ENCODE measurements at places on chromosomes 7 and 10.

GRCh38 chr7:116665332-116665996 is 6.5 kb upstream of the MET start:
- DNase-seq: no peak

GRCh38 chr10:3700531-3701076 is 84.4 kb downstream of the KLF6 start:
- DNase-seq: no peak

DNA sequence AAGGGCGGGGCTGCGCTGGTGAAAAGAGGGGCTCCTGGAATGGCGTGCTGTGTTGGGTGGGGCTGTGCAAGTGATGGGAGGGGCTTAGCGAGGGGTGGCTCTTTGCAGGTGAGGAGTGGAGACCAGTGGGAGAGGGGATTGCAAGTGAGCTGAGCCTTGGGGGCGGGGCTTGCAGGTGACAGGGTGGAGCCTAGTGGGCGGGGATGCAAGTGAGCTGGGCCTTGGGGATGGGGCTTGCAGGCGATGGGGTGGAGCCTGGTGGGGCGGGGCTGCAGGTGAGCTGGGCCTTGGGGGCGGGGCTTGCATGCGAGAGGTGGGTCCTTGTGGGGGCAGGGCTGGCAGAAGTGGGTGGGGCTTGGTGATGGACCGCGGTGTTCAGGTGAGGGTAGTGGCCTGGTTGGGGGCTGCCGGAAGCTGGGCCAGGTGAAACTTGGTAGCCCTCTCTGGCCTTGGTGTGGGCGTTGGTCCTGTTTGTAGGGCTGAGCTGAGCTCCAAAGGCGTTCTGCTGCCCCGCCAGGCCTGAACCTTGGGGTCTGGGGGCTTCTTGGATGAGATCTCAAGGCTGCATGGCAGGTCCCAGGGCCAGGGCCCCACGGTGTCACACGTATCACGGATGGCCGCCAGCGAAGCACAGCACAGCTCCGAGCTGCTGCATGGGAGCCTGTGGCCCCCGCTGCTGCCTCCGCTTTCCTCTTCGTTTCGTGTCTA is 743 bp upstream of the PITRM1 start:
- DNase-seq: peak; percentile 94

GRCh38 chr7:45367026-45367425 is 207.1 kb upstream of the ADCY1 start:
- DNase-seq: no peak

GRCh38 chr10:34109495-34109894 is 705.6 kb downstream of the PARD3 start:
- DNase-seq: no peak

DNA sequence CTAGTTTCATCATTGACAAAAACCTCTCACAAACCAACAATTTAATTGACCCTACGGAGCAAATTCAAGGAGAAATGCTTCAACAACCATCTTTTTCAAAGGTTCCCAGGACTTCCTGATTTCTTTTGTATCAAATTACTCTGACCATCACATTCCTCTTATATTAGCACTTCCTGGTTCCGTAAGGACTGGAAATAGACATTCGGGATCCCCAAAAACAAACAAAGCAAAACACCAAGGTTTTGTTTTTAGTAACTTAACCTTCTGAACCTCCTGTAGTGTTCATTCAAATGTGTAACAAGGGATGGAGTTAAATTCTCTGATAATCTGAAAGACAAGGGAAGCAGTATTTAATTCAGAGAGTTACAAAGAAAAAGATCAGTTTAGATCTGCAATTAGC is 387.6 kb upstream of the NRP1 start:
- DNase-seq: no peak

DNA sequence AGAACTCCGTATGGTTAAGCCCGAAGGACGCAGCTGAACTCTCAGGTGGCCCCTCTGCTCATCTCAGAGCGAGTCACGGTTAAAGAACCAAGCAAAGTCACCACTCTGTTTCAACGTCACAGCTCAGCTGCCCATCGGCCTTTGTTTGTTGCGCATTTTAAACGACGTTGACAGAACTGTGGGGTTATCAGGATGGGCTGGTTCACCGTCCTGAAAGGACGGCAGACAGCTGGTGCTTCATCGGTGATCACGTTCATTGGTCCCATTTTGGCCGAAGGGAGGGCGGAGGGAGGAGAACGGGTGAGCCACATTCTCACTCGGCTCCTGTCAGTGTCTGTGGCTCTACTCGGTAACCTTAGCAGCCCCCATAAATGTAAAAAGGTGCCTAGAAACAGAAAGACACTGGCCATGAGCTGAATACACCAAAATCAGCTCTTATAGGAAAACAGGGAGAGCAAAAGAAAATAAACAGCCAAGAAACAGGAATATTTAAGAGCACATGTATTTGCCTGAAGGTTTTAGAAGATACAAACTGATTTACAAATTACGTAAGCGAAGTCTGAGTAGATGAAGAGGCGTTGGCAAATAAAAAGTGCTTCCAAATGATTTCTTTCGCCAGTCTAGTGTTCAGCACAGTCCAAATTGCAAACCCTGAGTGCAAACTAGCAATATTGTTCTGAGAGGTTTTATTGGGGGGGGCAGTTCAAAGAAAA is 8.4 kb downstream of the PRKAG2 start:
- no peak for DNase-seq

DNA sequence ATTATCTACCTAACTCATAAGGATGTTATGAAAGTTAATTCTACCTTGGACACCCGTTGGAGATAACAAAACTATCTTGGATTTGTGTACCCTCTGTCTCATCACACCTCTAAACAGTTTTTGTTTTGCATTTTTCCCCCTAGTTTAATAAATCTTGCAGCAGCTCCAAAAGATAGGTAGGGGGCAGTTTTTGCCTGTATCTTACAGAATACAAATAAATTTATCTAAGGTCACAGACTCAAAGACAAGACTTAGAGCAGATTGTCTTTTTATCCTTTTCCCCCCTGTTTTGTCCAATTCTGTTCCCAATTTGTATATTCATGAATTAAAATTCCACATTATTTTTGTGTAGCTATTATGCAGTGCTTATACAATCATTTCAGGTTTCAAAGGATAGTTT is 5.0 kb upstream of the SORCS1 start:
- DNase-seq: no peak

DNA sequence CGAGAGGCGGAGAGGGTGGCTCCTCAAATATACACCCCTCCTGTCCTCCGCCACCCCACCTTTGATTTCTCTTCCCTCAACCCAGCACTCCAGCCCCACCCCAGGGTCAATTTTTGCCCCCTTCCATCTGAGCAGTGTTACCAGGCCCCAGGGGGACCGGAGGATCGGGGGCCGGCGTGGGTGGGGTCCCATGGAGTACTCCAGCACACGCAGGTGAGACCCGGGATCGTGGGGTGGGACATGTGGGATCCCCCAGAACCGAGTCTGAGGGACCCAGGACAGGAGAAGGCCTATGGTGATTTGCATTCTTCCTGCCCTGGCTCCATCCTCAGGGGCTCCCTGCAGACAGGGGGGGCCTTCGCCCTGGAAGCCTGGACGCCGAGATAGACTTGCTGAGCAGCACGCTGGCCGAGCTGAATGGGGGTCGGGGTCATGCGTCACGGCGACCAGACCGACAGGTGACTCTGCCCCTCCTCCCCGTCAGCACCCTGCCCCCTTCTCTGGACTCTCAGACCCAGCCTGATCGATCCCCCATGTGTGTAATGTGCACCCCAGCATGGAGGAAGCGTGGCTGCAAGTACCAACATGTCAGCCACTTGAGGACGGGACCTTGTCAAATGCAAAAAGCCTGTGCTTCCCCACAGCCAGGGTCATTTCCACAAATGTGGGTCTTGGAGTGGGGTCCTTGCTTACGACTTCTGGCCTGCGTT is 744 bp downstream of the TRIP6 start:
- no peak for DNase-seq

- DNase-seq: no peak
Observed at GRCh38 chr7:64997927-64998391, 7.1 kb upstream of the ZNF117 start.

GRCh38 chr10:408236-408635 is 273.0 kb downstream of the ZMYND11 start:
- DNase-seq: no peak

DNA sequence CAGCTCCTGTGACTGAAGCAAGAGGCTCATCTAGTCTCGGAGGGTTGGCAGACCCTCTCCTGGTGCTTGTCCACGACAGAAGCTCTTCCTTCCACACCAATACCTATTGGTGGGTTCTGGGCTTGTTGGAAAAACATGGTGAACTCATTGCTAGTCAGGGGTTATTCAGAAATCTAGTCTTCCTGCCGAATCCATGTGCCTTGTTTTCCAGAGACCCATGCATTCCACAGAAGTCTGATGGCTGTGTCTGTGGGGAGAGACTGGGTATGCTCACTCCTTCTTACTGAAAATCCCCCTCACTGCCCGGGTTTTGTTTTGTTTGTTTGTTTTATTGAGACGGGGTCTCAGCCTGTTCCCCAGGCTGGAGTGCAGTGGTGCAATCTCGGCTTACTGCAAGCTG is 138.3 kb downstream of the DNAJB6 start:
- DNase-seq: no peak

DNA sequence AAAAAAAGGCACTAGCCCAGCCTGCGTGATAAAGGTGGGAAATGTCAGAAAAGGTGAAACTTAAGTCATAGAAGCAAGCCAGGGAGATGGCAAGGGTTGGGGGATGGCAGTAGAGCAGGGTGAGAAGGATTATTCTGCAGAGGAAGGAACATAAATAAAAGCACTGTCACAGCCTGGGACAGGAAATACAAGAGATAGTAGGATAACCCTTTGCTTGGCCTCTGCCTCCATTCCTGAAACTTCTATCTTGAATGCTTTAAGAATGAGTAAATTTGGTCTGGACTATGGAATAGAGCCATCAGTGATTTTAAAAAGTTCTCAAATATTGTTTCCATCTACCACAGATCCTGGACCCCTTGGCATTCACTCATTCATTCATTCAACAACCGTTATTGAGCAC is 50.0 kb downstream of the ABCC2 start:
- no peak for DNase-seq

DNA sequence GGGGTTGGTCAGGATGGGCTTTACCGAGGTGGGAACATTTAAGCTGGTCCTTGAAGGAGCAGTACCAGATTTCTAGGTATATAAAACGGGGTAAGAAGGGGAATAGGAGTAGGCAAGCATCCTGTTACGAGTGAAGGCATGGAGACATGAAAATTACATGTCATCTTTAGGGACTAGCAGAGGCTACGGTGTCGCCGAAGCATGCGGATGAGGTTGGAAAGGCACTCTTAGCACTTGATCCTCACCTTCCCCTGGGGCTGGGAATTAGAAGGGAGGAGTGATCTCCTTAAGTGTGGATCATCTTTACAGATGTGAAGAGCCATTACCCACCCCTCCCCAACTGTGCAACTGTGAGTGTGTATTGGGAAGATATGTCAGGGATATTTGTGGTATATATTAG is 13.8 kb upstream of the ZRANB1 start:
- no peak for DNase-seq

GRCh38 chr7:106101726-106102125 is 10.4 kb downstream of the SYPL1 start:
- no peak for DNase-seq

GRCh38 chr10:112585960-112586359 is 138.9 kb downstream of the VTI1A start:
- no peak for DNase-seq

GRCh38 chr10:80487791-80488538 is 33.9 kb downstream of the TSPAN14 start:
- DNase-seq: no peak

- DNase-seq: no peak
Observed at GRCh38 chr10:66877361-66877760, 48.5 kb upstream of the LRRTM3 start.

- no peak for DNase-seq
Observed at GRCh38 chr10:34811968-34812514, 3.1 kb downstream of the PARD3 start.

GRCh38 chr10:25820874-25821273 is 113.2 kb upstream of the MYO3A start:
- DNase-seq: no peak

DNA sequence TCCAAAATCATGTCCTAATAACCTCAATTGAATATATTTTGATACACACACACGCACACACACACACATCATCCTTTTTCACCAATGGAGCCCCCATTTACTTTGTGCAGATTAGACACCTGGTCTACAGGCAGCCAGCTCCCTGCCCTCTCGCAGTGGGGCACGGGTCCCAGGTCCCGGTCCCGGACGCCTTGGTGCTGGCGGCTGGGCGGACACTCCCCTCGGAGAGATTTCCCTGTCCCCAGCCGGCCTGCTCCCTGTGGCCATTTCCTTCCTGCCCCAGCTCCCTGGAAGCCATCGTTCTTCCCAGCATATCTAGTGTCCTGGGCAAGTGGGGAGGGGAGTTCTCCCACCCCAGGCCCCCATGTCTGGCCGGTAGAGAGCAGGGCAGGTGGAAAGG is 14.6 kb downstream of the DPY19L1 start:
- no peak for DNase-seq

DNA sequence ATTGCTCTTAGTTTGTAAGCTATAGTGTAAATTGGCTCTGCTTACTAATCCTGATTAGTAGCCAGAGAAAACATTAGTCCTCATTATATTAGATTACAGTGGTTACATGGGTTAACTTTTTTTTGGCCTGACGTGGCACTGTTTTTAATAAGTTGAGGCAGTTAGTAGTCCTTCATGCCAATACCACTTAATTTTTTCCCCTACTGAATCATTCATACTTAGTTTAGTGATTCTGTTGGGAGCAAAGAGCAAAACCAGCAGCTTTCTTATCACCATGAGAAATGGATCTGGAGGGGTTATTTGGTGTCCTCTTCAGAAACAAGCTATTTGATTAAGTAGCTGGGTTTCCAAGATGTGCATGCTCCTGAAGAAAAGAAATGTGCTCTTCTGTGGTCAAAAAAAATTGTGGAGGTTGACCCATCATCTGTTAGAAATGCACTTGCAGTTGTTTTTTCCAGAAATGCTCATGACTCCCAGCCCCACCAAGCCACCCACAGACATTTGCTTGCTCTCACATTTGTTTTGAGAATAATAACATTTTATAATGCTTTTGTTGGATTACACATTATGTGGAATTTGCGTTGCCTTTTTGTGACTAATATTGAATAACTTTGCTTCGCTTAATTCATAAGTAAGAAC is 258.5 kb downstream of the HDAC9 start:
- DNase-seq: no peak

DNA sequence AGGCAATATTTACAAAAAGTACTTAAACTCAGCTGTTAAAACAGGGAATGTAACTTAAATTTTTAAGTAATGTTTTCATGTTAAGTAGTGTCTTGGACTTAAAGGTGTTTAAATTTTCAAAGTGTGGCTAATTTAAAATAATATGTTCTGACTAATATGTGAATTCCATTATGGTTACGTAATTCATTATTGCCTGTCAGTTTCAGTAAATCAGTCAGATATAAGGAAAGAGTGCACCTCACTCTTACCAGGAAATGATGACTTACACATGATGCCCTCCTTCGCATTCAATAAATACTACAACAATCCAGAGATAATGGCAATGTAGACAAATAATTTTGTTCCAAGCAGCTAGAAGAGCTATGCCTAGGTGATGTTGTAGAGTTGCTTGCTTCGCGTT is 69.0 kb upstream of the WNT16 start:
- DNase-seq: no peak

DNA sequence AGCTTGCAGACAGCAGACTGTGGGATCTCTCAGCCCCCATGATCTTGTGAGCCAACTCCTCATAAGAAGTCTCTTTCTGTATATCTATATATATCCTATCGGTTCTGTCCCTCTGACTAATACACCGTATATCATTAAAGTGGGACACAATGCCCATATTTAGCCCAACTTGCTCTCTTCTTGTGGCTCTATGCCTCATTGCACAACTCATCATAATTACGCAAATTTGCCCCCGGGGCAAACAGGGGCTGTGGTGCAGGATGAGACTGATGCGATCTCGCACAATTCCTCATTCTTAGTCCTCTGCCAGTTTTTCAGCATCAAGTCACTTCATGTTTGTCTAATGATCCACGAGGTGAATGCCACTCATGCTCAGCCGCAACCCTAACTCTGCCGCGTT is 183.2 kb downstream of the PRPF18 start:
- no peak for DNase-seq
